ENCODE measurements at places on chromosomes 12 and 14.

DNA sequence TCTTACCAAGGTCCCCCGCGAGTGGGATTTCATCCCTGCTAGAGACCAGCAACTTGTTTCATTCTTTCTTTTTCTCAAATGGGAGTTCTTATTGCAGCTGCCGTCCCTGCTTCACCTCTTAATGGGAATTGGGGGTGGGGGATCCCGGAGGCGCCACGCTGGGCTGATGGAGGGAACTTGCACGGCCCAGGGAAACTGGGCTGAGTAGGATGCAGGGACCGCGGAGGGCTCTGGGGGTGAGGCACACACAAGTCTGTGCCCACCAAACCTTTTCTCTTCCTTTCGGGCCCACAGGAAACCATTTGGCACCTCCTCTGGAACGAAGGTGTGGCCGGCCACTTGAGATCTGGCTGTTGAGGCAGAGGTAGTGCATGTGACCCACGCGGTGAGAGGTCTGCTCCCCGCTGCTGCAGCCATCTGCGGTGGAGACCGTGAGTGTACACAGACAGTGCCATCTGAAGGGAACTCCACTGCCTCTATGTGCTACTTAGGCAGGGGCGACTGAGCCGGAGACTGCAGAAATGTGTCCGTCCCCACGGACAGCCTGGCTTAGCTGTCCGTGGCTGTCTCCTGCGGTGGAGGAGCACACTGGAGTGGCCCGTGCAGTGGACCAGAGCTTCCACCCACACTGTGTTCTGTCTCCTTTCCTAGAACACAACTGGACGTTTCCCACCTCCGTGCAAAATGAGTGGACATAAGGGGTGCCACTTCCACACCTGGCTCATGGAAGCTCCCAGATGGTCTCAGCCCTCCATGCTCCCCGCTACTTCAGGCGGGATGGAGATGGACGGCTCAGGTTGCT, 42.1 kb upstream of the TESC start:
- no peak for DNase-seq
- H3K4me1 ChIP-seq = no peaks in the 10 kb centered on the region

DNA sequence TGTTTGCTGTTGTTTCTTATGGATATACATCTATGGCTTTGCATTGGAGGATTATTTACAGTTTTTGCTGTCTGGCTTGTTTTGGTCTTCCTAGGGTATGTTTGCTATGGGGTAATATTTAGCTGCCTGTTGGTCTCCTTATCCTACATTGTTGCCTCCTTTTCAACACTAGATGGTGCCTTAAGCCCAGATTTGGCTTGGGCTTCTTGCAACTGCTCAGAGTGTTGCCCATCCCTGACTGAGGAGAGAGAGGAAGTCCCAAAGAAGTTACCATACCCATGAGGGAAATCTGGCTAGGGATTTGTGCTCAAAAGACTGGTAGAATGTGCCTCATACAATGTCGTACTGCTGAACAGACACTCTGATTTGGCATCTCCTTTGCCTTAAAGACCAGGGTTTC, 94.6 kb upstream of the MUCL1 start:
- H3K4me3 ChIP-seq = no peak overlapping the region
- no peak overlapping the region for H3K27ac ChIP-seq
- H3K36me3 ChIP-seq = no peaks in the 10 kb centered on the region
- H3K27me3 ChIP-seq = peaks cover 7% of the 10 kb centered on the region
- H3K4me1 ChIP-seq = no peaks in the 10 kb centered on the region

GRCh38 chr12:34526946-34527345, 504.6 kb downstream of the ALG10 start:
- H3K4me3 ChIP-seq = no peak overlapping the region
- DNase-seq = no peak
- no peaks in the 10 kb centered on the region for H3K4me1 ChIP-seq

GRCh38 chr14:24483604-24484252, 24.3 kb downstream of the CMA1 start:
- no peaks in the 10 kb centered on the region for H3K36me3 ChIP-seq
- DNase-seq = no peak
- H3K27ac ChIP-seq = no peak overlapping the region
- H3K4me1 ChIP-seq = peaks cover 9% of the 10 kb centered on the region

DNA sequence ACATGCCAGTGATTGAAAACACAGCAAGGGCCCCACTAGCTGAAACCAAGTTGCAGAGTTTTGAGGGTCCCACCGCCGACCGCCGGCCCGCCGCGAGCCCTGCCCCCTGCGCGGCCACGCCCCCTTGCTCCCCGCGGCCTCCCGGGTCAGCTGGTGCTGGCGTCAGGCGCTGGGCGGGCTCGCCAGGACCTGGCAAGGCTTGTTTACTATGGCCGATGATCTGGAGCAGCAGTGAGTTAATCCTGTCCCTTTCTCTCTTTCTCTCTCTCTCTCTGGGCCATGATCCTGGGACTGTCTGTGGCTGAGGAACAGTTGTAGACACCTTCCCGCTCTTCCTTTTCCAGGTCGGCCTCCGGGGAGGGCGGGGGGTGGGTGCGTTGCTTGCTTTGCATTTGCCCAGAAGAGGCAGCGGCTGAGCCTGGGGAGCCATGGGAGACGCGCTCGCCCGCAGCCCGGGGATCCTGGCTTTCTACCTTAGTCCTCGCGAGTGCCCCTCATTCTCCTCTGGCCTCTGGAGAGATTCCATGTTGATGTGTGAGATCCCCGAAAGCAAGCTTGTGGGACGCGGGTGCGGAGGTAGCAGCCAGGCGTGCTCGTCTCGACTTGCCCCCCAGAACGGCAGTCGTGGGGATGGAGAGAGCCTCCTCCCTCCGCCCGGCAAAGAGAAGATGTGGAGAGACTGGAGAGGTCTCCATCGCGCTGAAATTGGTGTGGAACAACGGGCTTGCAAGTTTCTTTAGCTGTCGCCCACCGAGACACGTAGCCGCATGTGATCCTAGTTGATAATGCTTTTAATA, at the start of gene ABHD4:
Gene ABHD4, plus strand, starts transcription at position 202 of the 797 bp plus-strand sequence. Its CDS starts 7 bp downstream, at position 209.
- H3K36me3 ChIP-seq = peaks cover 22% of the 10 kb centered on the region
- H3K4me3 ChIP-seq = peak within 1 kb of the TSS; percentile 90
- H3K27ac ChIP-seq = peak within 1 kb of the TSS; percentile 76
- peaks cover 15% of the 10 kb centered on the region for H3K4me1 ChIP-seq

DNA sequence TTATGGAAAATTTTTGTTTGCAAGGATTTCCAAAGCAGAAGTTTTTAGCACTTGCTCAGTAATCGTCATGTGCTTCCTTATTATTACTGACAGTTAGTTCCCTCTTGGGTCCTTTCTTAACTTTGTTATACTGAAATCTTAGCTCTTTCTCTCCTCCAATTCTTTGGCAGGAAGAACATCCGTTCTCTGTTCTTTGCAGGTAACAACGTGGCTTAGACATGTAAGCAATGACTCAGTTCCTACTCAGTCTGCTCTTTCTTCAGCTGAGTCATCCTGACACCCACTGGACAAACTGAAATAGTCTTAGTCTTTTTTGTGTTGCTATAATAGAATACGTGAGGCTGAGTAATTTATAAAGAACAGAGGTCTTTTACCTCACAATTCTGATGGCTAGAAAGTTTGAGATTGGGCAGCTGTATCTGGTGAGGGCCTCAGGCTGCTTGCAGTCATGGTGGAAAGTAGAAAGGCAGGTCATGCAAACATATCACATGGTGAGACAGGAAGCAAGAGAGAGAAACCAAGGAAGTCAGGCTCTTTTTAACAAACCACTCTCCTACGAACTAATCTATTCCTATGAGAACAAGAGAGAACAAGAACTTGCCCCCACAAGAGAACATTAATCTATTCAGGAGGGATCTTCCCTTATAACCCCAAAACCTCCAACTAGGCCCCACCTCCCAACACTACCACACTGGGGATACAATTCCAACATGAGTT, 49.2 kb downstream of the TESPA1 start:
- no peak overlapping the region for H3K27ac ChIP-seq
- H3K36me3 ChIP-seq = no peaks in the 10 kb centered on the region
- peak; percentile 5 for DNase-seq
- no peaks in the 10 kb centered on the region for H3K27me3 ChIP-seq

DNA sequence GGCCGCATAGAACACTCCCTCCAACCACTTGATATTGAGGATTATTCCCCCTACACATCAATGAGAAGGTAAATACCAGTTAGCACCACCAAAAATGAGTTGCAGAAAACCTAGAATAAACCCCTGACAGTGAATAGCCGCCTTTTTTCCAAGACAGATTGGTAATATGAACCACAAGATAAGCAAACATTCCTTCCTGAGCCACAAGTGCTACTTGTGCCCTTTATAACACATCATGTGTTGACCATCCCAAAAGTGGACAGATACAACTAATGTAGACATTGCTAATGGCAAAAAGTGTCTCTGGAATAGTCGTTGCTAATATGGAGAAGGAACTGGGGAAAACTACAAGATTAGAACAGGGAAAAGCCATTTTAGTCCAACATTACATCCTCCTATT, 17.2 kb downstream of the NOXRED1 start:
- H3K27me3 ChIP-seq = no peaks in the 10 kb centered on the region
- no peak overlapping the region for H3K27ac ChIP-seq
- no peaks in the 10 kb centered on the region for H3K36me3 ChIP-seq
- H3K4me3 ChIP-seq = no peak overlapping the region
- H3K4me1 ChIP-seq = peaks cover 5% of the 10 kb centered on the region
- no peak for DNase-seq

- no peaks in the 10 kb centered on the region for H3K4me1 ChIP-seq
- H3K4me3 ChIP-seq = no peak overlapping the region
- no peak for DNase-seq
- no peaks in the 10 kb centered on the region for H3K36me3 ChIP-seq
- no peak overlapping the region for H3K27ac ChIP-seq
Observed at GRCh38 chr14:98952593-98953350, 319.2 kb downstream of the BCL11B start.

DNA sequence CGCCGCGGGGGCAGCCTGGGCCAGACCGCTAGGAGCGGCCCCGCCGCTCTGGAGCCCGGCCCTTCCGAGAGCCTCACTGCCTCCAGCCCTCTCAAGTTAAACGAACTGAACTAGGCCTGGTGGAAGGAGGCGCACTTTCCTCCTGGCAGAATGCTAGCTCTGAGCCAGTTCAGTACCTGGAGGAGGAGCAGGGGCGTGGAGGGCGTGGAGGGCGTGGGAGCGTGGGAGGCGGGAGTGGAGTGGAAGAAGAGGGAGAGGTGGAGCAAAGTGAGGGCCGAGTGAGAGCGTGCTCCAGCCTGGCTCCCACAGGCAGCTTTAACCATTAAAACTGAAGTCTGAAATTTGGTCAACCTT, 5.3 kb downstream of the LTB4R start:
- H3K27me3 ChIP-seq = peaks cover 6% of the 10 kb centered on the region
- no peak overlapping the region for H3K27ac ChIP-seq
- H3K4me1 ChIP-seq = peaks cover 33% of the 10 kb centered on the region
- H3K36me3 ChIP-seq = no peaks in the 10 kb centered on the region

GRCh38 chr12:100371146-100371545, 14.3 kb downstream of the SLC17A8 start:
- H3K27me3 ChIP-seq = no peaks in the 10 kb centered on the region
- no peak for DNase-seq
- H3K4me3 ChIP-seq = no peak overlapping the region

DNA sequence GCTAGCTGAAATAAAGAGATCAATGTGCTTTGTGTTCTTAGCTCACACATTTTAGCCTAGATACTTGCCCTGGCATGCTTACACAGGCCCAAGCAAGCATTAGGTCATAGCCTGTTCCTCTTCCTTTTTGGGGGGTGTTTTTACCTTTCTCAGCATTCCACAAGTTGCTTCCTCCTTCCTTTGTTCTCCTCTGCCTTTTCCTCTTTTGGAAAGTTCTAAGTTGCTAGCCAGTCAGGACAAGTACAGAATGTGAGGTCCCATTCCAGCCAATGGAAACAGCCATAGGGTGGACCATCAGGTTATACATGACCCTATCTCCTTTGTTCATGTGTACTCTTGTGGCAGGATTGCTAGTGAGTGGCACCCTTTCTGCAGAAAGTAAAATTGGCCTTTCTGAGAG, 154.9 kb downstream of the RASSF9 start:
- no peak for DNase-seq
- no peaks in the 10 kb centered on the region for H3K4me1 ChIP-seq

- H3K27ac ChIP-seq = no peak overlapping the region
- H3K4me3 ChIP-seq = no peak overlapping the region
- no peaks in the 10 kb centered on the region for H3K27me3 ChIP-seq
- H3K36me3 ChIP-seq = no peaks in the 10 kb centered on the region
- peaks cover 40% of the 10 kb centered on the region for H3K4me1 ChIP-seq
Observed at GRCh38 chr14:68257969-68258368, 438.4 kb downstream of the RAD51B start.

DNA sequence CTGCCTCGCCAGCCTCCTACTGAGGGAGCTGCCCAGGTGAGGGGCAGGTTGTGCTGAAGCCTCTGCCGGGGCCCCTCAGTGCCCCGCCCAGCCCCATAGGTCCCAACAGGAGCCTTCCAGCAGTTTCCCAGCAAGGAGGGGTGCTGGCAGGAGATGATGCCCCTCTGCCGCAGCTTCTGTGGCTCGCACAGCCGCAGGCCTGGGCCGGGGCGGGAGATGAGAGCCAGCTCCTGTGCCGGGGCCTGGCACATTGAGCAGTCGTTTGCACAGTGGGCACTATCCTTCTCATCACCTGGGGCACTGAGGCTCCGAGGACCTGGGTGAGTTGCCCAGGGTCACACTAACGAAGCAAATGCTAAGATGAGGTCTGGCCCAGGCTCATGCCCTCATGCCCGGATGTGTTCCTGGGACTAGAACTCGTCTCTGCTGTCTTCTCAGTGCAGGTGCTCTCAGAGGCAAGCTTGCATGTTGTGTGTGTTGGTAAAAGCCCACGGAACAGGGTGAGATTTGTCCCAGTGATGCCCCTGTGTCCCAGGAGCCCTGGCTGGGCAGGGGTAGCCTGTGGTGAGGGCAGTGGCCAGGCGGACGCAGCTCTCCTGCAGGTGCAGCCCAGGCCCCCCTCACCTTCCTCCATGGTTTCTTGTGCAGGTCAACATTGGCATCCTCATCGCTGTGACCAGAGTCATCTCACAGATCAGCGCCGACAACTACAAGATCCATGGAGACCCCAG, 177.5 kb downstream of the ADGRD1 start:
- H3K27ac ChIP-seq = no peak overlapping the region
- no peak overlapping the region for H3K4me3 ChIP-seq
- no peaks in the 10 kb centered on the region for H3K27me3 ChIP-seq

- H3K4me3 ChIP-seq = no peak overlapping the region
- no peak overlapping the region for H3K27ac ChIP-seq
- no peak for DNase-seq
- H3K36me3 ChIP-seq = no peaks in the 10 kb centered on the region
- no peaks in the 10 kb centered on the region for H3K4me1 ChIP-seq
Observed at GRCh38 chr12:62720661-62721330, 214.2 kb downstream of the PPM1H start.

DNA sequence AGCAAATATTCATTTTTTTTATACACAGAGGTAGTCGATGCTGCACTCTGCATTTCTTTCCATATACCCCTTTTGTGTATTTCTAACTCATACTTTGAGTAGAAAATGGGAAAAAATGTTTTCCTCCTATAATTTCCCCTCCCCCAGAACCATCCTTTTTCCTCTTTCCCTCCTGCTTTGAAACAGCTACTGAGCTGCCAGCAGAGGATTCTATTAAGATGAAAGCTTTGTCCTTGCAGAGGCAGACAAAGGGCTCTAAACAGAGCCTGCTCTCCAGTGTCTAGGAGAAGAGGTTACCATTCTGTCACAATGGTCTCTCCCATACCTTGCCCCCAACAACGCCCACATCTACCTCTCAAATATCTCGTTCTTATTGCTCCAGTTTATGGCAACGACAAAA, 74.6 kb upstream of the OSBPL8 start:
- no peak overlapping the region for H3K4me3 ChIP-seq
- no peak overlapping the region for H3K27ac ChIP-seq
- no peaks in the 10 kb centered on the region for H3K4me1 ChIP-seq
- no peaks in the 10 kb centered on the region for H3K27me3 ChIP-seq
- no peak for DNase-seq
- no peaks in the 10 kb centered on the region for H3K36me3 ChIP-seq

Data from B cell (primary cell).